ENCODE measurements at places on chromosomes 1 and 21.

- no peak for DNase-seq
Observed at GRCh38 chr1:44101328-44101727, 17.3 kb upstream of the KLF17 start.

- no peak for DNase-seq
Observed at GRCh38 chr1:169586395-169587255, at the start of gene F5. Gene F5 (minus strand): TSS chr1:169586481. CDS start chr1:169586386, 95 bp downstream.

DNA sequence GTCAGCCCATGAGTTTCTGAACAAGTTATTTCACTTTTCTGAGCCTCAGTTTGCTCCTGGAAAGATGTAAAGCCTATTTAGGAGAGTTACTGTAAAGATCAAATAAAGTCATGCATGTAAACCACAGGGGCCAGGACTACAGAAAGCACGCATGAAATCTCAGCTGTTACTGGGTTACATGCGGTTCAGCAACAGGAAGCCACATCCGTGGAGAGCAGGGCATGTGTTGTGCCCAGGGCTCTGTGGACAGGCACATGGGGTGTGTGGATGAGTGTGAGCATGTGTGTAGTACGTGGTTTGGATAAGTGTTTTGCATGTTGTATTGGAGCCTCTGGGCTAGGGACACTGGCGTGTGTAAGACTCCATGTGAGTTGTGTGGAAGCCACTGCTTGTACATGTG is 2.2 kb upstream of the EPHA2 start:
- no peak for DNase-seq

DNA sequence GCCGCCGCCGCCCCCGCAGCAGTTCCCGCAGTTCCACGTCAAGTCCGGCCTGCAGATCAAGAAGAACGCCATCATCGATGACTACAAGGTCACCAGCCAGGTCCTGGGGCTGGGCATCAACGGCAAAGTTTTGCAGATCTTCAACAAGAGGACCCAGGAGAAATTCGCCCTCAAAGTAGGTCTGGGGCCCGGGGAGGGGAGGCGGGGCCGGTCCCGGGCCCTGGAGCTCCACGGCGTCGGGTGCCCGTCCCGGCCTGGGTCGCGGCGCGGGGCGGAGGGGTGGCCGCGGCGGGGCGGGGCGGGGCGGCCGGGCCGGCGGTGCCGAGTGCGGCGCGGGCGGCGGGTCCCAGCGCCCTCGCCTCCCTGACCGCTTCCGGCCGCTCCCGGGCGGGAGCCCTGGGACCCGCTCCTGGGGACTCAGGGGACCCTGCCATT is 646 bp downstream of the MAPKAPK2 start:
- DNase-seq: no peak

DNA sequence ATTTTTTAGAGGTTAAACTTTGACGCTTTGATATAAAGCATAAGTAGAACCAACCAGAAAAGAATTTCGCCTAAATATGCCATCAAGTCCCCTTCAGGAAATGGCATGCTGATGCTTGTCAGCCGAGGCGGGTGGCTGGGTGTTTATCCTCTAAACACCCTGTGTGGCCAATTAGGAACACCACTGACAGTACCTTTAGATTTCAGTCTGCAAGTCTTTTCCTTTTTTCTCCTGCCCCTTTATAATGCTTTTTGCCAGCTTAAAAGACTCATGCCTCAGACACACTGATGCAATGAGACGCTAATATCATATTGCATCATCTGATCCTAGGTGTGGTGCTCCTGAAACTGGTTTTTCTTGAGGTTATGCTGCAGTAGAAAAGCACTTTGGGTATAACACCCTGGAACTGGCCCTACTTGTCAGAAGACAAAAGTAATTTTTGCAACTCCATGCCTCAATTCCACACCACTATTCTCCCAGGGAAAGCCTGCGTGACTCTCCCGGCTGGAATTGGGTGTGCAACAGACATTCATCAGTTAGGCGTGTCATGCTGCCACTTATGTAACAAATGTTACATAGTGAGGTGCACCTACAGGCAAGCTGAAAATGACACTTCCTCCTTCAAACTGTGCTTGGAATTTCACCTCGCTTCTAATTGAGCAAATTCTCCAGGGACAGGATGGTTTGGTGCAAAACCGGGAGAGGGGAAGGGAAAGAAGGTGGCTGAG is 2.0 kb upstream of the RCC2 start:
- DNase-seq: no peak

- peak; percentile 20 for DNase-seq
Observed at GRCh38 chr1:185439727-185440415, 122.8 kb upstream of the IVNS1ABP start.

GRCh38 chr1:110556471-110556807 is 37.5 kb upstream of the KCNA10 start:
- DNase-seq: no peak

DNA sequence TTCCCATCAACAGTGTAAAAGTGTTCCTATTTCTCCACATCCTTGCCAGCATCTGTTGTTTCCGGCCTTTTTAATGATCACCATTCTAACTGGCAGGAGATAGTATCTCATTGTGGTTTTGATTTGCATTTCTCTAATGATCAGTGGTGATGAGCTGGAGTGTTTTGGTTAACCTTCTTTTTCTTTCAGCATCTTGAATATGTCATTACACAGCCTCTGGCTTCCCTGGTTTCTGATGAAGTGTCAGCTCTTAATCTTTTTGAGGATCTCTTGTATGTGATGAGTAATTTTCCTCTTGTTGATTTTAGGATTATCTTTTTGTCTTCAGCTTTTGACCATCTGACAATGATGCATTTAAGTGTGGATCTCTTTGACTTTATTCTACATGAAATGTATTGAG is 133.2 kb upstream of the GRIK3 start:
- no peak for DNase-seq

GRCh38 chr1:33043267-33044092 is 6.8 kb upstream of the AK2 start:
- DNase-seq: no peak

DNA sequence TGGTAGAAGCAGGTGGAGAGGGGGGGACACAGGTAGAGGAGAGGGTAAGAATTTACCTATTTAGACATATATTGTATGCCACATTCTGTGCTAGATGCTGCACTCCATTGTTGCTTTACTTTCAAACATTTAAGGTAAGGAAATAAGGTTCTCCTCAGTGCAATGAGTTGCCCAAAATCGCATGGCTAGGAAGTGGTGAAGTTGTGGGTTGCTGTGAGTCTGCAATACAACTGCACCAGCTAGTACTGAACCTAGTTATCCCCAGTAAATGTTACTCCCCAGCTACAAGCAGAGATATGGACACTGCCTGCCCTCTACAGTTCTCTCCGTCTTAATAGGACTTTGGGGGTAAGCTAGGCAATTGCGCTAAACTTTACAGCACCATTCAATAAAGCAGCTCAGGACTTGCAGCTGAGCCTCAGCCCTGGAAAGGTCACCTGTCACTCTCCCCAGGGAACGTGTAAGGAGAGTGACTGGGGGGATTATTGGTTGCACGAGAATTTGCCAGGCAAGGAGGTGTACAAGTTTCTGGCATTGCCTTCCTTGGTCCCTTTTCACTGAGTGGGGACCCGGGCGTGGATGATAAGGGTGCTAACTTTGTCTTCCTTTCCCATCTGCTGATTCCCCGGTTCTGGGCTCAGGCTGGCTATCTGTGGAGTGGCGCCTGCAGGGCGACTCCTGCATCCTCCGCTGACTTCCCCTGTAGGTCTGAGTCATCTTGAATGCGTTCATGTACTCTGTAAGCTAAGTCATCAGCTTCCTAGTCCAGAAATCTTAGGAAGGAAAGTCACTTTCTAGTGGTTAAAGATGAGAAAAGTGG is 71.3 kb upstream of the CNTN2 start:
- DNase-seq: no peak

DNA sequence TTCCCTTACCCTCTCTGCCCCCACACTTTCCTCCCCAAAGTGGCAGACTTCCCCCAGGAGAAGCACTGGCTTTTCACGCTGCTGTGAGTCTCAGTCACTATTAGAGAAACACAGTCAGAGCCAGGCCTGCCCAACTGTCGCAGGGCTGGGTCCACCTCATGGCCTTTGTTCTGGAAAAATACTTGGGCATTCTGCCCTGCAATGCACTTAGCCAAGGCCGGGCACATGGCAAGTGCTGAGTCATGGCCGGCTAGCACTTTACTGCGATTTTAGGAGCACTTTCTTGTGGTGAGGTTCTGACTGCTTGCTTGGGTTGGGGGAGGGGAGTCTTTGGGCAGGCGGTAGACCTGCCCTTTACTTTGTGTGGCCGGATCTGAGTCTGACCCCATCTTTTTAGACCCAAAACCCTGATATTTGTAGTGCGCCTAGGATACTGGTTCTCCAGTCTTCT is 7.7 kb downstream of the EPHX1 start:
- no peak for DNase-seq

DNA sequence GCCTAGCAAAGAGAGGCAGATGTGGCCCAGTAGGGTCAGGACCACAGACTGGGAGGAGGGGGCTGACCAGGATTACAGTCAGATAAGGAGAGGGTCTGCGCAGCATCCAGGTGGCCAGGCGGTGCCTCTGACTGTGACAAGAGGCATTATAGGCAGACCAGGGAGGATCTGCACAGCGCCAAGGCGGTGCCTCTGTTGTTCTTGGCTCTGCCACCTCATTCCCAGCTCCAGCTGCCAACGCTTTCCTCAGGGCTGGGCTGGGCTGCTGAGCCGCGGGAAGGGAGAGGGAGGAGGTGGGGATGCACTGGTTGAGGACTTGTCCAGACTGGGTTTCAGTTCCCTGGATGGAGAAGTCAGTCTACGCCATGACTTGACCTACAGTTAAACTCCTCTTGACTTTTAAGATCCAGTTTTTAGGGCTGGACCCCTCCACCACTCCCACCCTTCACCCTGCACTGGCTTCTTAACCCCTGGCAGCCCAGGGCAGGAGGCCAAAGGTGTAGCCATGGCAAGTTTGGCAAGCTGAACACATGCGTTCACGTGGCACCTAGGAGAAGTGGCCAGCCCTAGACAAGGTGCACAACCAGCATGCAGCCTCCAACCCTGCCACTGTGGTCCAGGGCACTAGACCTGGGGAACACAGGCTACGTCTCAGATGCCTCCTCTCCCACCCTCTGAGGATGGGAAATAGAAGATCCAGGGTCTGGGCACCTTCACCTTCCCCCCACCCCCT is 4.5 kb upstream of the CRABP2 start:
- no peak for DNase-seq

DNA sequence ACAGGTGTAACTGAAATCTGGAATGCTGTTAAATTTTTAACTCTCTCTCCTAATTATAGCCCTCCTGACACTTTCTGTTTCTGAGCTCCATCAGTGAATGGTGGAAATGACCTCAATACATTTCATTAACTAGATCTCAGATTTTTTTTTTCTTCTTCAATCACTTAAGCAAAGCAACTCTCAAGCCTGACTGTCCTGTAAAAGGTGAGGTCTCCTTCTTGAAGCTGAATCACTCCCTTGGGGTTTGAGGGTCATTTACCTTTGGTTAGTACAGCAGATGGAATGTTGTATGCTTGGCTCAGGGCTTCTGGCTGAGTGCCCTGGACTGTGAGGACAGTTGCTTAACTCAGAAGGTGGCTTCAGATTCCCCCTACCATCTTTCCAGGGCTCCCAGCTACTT is 518.7 kb downstream of the PTPRC start:
- DNase-seq: no peak

DNA sequence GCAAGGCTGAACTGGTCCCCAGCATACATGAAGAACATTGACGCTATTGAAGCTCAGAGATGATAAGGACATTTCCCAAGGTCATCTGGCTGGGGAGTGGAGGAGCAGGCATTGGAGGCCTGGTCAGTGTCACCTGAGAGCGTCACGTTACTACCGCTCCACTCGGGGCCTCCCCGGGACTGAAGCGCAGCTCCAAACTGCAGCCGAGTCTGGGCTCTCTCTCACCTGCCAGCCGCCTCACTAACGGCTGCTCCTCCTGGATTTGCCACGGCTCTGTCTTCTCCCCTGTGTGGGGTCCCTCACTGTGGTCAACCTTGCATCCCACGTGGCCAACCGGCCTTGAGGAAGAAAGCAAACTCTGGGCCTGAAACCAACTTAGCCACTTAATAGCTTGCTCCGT is 111.3 kb downstream of the ADSS2 start:
- DNase-seq: no peak

DNA sequence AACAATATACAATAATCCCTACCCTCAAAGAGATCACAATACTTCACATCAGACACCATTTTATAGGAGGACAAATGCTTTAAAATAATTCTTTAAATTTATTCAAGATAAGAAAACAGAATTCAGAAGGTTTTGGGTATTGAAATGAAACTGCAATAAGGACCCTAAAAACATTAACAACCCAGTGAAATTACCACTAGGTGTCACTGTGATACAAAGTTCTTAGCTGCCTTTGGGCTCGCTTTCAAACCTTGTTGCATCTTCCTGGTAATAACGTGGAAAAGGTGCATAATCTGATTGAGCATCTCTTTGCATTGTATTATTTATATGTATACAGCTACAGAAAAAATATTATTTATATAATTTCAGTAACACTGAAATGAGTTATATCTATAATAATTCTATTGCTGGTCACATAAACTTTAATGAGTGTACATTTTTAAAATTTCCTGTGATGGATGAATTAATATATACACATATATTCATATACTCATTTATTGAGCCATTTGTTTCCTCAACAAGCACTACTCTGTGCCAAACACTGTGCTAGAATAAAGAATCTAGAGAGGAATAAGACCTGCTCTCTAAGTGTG is 185.2 kb downstream of the FAF1 start:
- DNase-seq: peak; percentile 11

DNA sequence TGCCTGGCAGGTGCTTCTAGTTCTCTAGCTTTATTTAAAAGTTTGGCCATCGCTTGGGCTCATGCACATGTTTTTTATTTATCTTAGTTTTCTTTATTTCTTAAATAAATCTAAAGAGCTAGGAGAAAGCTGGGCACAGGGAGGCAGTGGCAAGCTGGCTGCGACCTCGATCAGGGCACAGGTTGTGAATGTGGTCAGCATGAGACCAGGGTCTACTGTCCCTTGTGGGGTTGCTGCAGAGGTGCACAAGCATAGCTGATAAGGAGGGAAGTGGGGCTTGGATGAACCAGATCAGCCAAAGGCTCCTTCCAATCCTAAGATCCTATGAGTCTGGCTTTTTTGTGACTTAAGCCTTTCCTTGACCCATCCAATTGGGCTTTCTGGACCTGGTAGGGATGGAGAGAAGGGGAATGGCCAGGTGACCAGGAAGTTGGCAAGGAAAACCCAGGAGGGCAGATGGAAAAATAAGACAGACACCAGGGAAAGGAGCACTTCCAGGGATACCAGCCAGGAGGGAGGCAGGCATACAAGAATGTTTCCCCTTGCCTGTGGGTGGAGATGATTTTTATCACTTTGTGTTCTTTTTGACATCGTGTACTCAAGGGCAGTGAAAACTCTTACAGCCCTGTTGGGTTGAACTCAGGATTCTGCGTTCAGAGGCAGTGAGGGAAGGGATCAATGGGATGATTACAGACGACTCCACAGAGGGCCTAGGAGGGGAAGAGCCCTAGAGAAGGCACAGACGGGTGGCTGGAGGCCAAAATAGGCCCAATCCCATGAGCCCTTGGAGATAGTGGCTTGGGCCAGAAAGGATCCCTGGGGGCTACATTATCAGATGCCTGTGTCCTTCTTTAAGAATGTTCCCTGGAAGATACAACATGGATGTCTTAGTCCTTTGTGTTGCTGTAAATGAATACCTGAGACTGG is 8.5 kb downstream of the CYP4B1 start:
- no peak for DNase-seq

Measured in GM12878 (cell line).